ENCODE measurements at places on chromosomes 6 and 20.

DNA sequence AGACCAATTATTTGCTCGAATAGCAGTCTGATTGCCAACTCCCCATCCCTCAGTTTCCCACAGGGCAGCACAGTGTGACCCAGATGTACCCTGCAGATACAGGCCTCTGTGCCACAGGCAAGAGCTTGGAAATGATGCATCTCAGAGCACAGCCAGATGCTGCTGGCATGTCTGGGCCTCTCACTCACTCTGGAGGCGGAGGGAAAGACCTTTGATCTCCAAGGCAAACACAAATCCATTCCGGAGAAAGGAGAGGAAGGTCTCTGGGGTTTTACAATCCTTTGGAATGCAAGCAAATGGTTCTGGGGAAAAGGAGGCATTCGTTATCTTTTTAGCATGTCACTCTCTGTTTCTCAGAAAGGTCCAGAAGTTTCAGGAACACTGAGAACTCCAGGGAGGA, 74.2 kb downstream of the RIOK1 start:
- DNase-seq = no peak

- peak; percentile 14 for DNase-seq
These were observed 32.0 kb downstream of the ARHGAP40 start for GRCh38 chr20:38633577-38634093.

GRCh38 chr6:38459291-38459690, 180.4 kb downstream of the BTBD9 start:
- DNase-seq = no peak

- no peak for DNase-seq
These were observed 40.7 kb downstream of the MAP3K5 start for GRCh38 chr6:136751522-136751956.

DNA sequence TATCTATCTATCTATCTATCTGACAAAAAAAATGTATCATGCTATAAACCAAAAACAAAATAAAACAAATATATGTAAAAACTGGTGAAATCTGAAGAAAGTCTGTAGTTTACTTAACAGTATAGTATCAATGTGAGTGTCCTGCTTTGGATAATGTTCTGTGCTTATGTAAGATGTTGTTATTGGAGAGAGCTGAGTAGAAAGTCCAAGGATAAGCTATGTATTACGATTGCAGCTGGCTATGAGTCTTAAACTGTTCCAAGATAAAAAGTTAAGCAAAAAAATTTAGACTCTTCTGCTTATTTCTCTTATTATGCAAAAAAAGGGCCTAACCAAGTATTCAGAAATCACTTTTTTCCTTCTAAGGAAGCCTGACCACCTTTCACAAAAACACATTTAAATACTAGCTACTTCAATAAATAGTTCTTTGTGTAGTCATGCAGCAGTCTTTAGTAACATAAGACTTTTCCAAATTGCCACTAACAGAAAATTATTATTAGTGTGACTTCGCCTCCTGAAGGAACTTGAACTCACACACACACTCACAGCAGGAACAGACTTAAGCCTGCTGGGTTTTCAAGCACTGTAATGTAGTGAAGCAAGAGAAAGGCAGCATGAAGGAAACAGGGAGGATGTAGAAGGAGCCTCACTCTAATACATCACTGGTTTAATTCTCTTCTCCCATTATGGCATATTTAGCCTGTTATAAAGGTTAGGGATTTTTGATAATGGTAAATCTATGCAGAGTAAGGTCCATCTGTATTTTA, 265.8 kb upstream of the GJE1 start:
- DNase-seq = no peak

GRCh38 chr6:114747995-114748625, 405.3 kb upstream of the HS3ST5 start:
- DNase-seq = peak; percentile 49

GRCh38 chr20:17635332-17636244, 46.5 kb downstream of the RRBP1 start:
- DNase-seq = no peak

DNA sequence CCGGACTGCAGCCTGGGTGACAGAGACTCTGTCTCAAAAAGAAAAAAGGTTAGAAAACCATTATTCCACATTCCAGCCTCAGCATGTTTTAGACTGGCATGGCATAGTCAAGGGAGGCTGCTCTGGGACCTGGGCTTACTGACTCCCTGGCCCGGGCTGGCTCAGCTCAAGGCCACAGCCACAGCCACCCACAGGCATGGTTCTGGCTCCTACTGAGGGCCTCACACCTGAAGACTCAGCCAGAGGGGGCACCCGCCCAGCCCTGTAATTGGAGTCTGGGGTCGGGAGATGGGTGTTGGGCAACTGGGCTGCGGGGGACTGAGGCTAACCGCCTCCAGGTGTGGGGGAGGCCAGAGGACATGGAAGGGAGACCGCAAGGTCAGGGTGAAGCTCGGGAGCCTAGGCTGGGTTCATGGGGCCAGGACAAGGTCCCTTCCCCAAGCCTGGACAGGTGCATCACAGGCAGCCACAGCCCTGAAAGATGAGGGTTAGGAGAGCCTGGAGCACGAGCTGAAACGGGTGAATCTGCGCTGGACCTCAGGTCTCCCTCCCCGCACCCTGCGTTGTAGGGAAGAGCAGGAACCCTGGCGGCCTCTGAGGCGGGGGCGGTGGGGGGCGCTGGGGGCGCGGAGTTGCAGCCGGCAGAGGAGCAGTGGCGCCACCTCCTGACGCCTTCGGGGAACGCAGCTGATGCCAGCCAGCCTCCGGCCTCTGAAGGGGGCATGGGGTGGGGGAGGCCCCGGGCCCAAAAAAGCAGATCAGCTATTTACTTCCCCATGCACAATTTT, 67.7 kb upstream of the SRSF6 start:
- DNase-seq = no peak

- DNase-seq = no peak
These were observed 11.7 kb downstream of the TRERF1 start for GRCh38 chr6:42440027-42440426.

All from globus pallidus (tissue), 1 donor.